NCI-H1092 (cell line): ENCODE measurements at places on chromosomes 3 and 15.

DNA sequence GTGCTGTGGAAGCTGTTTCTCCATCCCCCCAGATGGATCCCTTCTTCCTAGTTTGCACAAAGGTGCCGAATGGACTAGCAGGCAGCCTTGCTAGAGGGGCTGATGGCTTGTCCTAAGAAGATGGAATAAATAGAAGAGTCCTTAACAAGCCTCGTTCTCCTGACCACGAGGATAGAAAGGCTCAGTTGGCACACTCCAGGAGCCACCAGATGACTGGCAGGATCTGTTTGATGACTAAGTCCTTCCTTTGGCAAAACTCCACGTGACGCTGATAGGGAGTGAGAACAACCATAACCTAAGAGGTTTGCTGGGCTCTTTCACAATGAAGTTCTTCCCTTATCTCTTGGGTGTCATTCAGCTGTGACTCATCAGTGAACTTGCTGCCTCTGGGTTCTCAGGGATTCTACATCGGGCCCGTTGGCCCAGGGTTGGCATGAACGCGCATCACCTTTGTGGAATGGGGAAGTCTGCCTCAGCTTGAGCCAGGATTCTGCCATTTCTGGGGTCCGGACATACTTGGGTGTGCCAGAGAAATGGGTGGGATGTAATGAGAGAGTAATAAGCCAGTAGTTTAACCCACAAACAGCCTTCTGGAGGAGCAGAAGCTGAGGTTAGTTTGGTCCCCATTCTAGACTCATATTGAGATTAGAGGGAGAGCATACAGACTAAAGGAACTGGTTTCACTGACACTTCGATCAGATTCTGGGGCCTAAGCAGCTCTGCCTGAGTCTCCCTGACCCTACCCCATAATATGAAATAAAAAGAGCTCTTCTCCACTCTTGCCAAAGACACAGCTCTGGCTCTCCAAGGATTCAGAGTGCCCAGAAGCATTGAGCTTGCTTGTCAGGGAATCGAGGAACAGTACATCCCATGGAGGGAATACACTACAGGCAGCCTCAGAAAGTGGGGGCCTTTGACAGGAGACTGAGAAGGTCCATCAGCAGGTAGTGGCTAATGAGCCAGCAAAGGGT lies 2.0 kb upstream of the MELTF start:
- no peak for DNase-seq

GRCh38 chr3:50295553-50296431 lies 3.4 kb downstream of the HYAL3 start:
- DNase-seq = no peak

DNA sequence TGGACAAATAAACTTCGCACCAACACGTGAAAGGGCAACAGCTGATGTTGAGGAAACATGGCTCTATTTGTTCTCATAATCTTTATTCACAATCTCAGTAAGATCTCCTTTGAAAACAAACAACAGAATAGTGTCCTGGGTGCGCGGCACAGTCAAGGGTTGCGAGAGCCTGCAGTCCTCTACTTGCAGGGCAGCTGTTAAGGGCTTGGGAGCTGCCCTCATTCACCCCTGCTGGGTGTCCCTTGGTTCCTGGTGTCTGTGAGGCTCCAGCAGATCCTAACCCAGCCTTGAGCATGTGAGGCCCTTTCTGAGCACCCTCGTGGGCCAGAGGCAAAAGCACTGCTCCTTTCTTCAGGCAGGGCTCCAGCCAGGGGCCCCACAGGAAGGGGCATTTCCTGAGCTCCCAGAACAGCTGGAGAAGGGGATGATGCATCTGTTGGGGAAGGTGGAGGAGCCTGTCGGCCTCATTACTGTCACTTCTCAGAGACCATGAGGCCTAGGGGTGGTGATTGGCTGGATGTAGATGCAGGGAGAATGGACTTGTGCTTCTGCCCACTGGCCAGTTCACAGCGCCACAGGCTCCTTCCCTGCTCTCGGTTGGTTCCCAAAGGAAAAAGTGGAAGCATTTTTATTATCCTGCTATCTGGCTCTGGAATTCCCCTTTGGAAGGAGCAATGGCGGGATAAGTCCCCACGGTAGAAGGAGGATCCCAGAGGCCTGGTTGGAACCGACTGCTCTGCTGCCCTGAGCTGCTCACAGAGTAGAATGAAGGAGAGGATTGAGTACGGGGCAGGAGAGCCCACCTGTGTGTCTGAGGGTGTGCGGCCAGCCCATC lies 51.9 kb upstream of the KLF13 start:
- no peak for DNase-seq

- DNase-seq = peak; percentile 27
These were observed 37.8 kb upstream of the SPTSSB start for GRCh38 chr3:161409069-161409468.

- no peak for DNase-seq
These were observed 10.8 kb downstream of the AP3B2 start for GRCh38 chr15:82698711-82699345.

- DNase-seq = no peak
These were observed 57.7 kb downstream of the LIPC start for GRCh38 chr15:58489289-58490085.

- no peak for DNase-seq
These were observed 17.5 kb upstream of the APEH start for GRCh38 chr3:49656541-49657112.

DNA sequence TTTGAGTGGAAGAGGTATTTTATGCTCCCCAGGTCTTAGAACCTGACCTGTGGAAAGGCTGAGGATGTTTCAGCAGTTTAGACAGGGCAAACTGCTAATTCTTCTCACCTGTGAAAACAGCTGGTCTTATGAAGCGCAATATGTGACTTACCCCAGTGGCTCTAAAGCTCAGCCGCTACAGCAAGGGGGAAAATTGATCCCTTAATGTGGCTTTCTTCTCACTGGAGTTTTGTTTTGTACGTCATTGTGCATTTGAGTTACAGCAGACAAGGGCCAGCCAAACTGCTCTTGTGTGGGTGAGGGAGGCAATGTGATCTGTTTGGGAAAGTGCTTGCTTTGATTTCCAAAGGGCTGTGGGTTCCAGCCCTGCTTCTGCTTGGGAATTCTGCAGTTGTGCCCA lies 293.4 kb upstream of the LRRFIP2 start:
- no peak for DNase-seq

GRCh38 chr15:63827113-63827512 lies 6.6 kb downstream of the HERC1 start:
- DNase-seq = no peak

GRCh38 chr15:42805266-42805665 lies 68.3 kb upstream of the CDAN1 start:
- DNase-seq = no peak

DNA sequence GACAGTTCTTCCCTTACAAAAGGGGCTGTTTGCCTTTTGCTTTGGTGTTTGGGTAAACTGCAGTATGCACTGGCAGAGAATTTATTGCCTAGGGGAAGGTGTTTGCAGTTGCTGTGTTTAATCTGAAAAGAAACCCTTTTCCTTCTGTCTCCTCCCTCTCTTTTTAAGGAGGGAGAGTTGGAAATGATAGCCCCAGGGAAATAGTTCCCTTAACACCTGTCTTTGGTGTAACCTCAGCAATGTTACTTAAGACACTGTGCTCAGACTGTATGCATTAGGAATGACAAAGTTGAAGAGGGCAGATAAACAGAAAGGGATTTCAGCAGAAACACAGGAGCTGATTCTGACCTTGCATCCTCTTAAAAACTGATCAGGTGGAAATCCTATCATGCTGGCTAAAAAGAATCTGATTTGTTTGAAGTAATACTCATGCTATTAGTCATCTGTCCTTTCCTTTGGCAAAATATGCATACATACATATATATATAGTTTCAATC lies 125.4 kb downstream of the TP63 start:
- DNase-seq = no peak

DNA sequence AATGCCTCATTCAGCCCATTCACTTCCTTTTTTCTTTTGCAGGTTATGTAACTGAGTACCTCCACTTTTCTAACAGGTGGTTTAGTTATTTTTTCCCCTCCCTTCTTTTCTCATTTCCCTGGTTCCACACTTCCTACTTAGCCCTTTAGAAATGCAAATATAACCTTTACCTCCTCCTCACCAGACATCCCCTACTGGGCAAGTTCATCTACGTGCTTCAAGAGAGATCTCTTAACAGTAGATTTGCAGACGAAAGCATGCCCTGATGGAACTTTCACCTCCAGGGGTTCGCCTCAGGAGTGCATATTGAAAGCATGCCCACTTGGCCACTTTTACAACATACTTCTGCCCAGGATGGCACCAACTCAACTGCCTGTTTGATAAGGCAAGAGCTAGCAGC lies 314.1 kb upstream of the LRRC3B start:
- DNase-seq = no peak

DNA sequence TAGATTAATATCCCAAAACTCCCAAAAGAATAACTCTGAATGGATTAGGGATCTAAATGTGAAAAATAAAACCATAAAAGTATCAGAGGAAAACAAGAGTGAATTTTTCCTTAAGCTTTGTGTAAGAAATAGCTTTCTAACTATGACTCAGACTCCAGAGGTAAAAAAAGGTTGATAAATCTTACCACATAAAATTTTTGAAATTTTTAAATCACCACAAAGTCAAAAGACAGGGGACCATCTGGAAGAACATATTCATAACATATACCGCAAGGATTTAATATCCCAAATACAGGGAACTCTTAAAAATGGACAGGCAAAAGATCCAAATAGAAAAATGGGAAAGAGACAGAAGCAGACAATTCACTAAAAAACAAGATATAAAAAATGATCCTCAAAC lies 145.0 kb downstream of the ARNT2 start:
- DNase-seq = no peak

DNA sequence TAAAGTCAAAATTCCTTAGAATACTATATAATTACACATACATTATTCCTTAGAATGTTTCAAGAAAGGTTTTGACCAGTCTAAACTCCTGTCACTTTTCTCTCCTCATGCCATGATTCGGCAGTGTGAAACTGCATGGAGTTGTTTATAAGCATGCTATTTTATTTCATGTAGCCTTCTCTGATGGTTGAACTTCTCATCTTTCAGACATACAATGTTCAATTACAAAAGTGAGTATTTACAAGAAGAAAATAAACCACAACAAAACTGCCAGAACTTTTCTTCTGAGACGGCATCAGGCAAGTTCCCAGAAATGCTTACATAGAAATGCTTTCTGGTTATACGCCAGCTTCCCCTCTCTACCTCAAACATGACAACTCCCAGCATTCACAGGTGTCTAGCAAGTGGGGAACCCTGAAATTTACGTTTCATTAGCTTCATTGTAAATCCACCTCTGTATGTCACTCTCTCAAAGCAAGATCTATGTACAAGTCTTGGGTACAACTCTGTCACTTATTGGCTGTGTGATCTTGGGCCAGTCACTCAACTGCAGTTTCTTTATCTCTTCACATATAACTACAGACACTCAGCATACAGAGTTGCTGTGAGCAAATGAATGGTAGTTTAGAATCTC lies 42.7 kb downstream of the HDGFL3 start:
- DNase-seq = no peak

GRCh38 chr3:156472150-156472549 lies 82.8 kb downstream of the SSR3 start:
- no peak for DNase-seq

- no peak for DNase-seq
These were observed 19.9 kb downstream of the SPICE1 start for GRCh38 chr3:113495035-113495434.

GRCh38 chr3:37433758-37434157 lies 259.4 kb upstream of the LRRFIP2 start:
- no peak for DNase-seq

DNA sequence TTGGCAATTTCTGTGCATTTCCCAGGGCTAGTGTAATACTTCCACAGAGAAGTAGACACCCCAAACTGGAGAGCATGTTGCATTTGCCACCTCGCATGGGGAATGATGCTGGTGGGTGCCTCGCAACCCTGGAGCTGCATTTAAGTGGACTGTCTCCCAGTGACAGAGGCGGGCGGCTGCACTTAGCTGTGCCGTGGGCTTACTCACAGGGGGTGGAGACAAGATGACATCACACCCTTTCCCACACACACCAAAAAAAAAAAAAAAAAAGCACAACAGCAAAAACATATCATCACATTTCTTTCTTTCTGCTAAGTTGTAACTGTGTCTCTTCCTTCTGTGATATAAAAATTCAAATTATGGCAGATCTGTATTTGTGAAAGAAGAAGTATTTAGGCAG lies at the start of gene ABI3BP:
Gene ABI3BP (minus strand): TSS at position 113 of the 400 bp plus-strand sequence. CDS start 37 bp downstream, at position 76.
- no peak for DNase-seq

DNA sequence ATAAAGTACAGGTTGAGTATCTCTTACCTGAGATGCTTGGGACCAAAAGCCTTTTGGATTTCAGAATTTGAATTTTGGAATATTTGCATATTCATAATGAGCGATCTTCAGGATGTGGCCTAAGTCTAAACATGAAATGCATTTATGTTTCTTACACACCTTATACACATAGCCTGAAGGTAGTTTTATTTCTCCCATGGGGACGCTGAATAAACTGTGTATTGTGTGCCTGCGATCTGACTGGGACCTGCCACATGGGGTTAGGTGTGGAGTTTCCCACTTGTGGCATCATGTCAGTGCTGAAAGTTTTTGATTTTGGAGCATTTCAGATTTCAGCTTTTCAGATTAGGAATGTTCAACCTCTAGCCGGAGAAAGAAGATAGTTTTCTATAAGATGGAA lies 35.5 kb downstream of the UBE2E2 start:
- no peak for DNase-seq

GRCh38 chr3:55690177-55690576 lies 203.1 kb upstream of the WNT5A start:
- DNase-seq = no peak

- no peak for DNase-seq
These were observed 789.8 kb downstream of the ROBO1 start for GRCh38 chr3:78978037-78978436.

DNA sequence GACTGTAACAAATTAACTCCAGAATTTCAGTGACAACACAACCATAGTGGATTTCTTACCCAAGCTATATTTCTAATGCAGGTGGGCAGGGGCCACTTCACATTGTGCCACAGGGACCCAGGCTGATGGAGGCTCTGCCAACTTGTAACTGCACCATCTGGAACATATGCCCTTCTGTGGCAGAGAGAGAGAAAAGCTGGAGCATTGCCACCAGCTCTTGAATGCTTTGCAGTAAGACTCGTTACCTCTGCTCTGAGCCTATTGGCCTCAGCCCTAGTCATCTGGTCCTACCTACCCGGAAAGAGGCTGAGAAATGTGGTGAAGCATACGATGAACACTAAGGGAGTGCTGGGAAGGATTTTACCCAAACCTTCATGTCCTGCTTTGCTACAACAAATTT lies 587.1 kb downstream of the ZNF385D start:
- DNase-seq = no peak

- DNase-seq = no peak
These were observed 455.7 kb downstream of the ZIC1 start for GRCh38 chr3:147864754-147865354.
